ENCODE measurements at places on chromosomes 5 and 9.

- DNase-seq: peak; percentile 68
Measured at GRCh38 chr5:52989781-52990527, 802 bp downstream of the ITGA2 start.

DNA sequence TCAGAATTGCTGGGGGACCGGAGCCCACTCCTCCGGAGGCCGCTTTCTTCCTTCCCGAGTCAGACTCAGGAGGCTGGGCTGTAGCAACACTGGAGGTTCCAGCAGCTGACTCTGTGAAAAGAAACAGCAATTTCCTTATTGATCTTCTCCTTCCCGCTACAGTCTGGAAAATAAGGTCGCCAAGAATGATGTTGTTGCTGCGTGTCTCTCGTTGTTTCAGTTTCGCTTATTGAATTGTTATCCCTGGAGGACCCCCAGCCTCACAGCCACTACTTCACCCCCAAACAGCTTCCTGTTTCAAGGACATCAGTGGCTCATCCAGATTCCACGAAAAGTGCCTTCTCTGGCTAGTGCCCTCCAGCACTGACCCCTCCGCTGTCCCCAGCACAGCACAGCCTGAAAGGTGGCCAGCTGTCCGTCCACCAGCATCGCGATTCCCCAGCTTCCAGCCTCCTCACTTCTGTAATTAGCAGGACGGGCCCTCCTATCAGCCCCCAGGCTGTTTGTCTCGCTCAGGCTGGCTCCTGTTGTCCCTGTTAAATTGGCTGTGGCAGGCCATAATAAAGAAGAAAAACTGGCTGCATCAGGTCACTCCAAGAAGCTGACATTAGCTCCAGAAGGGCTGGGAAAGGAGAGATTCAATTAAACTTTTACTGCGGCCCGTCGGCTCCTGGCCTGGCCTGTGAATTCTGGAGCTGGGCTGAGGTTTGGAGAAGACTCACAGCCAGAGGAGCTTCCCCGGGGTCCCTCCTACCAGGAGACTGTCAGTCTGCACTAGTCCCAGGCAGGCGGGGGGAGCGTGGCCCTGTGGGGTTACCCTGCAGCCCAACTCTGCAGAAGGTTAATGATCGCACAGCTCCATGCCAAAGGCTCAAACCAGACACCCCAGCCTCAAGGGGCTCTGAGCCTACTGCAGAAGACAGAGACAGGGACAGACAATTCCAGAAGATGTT lies 40.5 kb downstream of the OLFM1 start:
- DNase-seq: no peak

GRCh38 chr9:129864991-129865647 lies 29.9 kb downstream of the USP20 start:
- no peak for DNase-seq

GRCh38 chr5:137705106-137705505 lies 30.8 kb downstream of the KLHL3 start:
- no peak for DNase-seq

GRCh38 chr9:27528076-27528885 lies 1.3 kb downstream of the MOB3B start:
- DNase-seq: no peak

- DNase-seq: no peak
Measured at GRCh38 chr5:53263151-53263550, 153.6 kb upstream of the MOCS2 start.

DNA sequence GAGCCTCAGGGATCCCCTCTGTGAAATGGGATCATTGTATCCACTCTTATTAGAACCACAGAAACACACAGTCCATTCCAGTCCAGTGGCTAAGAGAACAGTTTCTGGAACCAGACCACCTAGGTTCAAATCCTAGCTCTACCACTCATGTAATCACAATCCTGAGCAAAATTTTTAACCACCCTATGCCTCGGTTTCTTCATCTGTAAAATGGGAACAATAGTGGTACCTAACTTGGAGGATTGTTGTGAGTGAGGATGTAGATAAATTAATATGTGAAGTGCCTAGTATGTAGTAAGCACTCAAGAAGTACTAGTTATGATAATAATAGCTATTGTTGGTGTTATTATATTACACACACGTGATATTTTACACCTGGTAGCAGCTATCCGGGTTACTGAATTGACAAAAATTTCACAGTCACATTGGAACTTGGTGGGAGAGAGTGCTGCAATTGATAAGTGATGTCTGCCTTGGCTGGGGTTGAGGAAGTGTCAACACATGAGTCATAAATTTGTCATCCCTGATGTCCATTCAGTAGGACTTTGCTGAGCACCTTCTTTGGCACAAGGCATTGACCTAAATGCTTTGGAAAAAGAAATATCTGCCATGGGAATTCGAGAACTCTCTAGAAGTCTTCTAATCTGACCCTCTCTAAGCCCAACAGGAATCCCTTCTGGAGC lies 68.4 kb downstream of the COL27A1 start:
- peak; percentile 88 for DNase-seq

DNA sequence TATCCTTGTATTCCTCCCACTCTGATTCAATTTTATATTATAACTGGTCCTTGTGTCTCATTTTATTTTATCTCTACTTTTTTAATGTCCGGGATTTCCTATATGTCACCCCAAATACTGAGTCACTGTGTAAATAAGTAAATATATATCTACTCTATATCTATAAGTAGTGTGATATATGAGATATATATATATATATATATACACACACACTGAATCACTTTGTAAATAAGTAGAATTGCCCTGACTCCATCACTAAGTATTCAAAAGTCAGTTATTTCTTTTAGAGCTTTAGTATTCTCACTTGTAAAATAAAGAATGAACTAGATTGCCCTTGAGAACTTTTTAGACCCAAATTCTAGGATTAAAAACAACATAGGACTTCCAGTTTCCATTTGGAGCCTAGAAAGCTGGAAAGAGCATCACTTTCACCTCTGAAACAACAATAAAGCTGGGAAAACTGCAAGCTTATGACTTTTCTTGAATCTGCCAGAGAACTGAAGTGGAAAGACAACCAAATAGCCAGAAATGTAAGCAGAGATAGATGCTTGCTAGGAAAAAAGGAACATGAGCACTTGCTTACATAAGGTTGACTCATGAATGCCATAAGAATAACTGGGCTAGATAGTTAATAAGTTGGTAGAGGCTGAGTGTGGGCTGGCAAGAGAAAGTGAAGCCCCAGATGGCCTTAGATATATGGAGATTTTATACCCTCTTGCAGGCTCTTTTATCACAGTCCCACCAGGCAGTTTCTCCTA lies 171.1 kb upstream of the TLX3 start:
- DNase-seq: no peak

DNA sequence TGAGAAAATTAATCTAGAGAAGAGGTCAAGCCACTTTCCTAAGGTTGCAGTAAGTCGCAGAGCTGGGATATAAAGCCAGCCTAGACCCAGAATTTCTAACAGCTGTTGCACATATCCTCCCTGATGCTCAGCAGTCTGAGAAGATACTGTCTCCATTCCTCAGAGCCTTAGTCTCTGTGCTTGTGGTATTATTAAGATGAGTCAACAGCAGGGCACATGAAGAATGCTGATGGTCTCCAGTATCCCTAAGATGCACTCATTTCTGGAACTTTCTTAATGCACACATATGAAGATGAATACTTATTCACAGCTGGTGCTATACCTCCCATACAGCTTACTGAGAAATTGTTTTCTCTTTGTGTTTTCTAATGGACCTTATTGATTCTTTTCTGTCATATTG lies 32.5 kb downstream of the SGCD start:
- DNase-seq: no peak

DNA sequence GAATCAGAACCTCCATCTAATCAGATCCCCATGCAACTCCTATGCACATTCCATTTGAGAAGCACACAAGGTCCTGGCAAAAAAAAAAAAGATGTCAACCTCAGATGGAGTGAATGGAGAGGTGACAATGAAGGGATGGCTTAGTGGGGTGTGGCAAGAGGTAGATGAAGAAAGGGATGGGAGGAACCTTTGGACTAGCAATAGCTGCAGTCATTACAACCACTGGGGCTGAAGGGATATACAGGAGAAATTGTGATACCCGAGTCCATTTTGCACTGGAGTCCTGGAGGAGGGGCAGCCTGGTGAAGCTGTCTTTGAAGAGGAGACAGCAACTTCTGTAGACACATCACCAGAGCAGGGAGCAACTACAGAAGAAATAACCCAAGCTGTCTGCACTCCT lies 219.6 kb downstream of the ENC1 start:
- no peak for DNase-seq

DNA sequence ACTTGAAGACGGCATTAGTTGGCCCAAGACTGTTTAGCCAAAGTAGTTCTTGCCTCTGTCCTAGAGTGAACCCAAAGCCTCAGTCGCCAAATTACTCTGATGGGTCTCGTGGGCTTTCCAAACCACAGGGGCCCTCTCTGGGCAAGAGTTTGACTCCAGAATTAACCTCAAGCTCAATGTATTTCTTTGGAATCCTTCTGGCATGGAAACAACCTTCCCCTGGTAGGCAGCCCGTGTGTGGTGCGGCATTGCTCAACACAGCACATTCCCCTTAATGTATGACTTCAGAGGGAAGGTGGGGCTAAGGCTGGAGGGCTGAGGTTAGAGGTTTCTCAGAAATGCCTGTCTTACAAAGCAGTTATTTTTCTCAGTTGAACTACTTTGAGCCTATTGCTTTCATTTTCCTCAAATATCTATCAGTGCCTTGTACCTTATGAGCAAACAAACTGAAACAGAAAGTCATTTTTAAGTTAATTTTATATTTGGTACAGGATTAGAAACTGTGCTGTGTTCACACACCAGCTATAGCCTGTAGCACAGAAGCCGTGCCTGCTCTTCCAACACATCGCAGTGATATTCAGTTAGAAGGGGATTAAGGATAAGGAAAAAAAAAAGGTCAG lies 123.9 kb upstream of the HAPLN1 start:
- DNase-seq: no peak

DNA sequence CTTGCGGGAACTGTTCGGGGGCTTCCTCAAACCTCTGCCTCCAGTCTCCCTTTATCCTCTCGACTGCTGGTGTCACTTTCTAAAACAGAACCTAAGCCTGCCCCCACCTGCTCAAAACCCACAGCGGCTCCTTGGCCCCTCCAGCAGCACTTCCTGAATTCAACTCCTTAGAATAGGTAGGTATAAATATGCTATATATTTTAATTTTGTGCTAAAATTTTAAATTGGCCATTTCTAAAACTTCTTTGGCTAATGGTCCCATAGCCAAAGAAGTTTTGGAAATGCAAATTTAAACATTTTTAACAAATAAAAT lies 71.8 kb upstream of the TBC1D2 start:
- no peak for DNase-seq

DNA sequence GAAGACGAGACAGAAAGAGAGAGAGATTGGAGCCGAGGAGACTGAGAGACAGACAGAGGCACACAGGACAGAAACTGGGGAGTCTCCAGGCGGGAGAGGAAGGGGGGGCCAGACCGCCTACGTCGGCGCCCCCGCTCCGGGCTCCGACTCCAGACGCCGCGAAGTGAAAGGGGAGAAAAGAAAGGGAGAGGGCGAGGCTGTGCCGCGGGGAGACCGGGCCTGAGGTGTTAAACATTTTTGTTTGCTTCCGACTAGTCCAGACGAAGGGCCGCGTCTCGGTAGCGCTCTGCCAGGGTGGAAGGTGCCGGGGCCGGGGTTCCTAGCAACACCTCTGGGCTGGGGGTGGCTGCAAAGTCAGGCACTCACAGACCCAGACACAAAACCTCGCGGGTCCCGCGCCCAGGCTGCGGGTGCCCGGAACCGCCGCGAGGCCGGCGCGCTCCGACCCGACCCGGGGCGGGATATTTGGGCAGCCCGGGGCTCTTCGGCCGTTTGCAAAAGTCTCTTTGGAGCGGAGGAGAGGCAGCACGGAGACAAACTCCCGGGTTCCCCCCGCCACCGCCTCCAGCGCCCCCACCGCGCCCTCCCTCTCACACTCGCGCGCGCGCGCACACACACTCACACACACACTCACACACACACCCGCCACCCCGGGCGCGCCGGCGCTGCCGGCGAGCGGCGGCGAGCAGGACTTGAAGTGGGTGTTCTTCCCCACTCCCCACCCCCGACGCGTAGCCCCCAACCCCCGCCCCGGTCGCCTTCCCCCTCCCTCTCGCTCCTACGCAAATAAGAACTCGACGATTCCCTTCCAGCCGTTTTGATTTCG lies 626 bp upstream of the FST start:
- DNase-seq: no peak

GRCh38 chr9:79974806-79975422 lies 403.1 kb downstream of the TLE4 start:
- DNase-seq: no peak

DNA sequence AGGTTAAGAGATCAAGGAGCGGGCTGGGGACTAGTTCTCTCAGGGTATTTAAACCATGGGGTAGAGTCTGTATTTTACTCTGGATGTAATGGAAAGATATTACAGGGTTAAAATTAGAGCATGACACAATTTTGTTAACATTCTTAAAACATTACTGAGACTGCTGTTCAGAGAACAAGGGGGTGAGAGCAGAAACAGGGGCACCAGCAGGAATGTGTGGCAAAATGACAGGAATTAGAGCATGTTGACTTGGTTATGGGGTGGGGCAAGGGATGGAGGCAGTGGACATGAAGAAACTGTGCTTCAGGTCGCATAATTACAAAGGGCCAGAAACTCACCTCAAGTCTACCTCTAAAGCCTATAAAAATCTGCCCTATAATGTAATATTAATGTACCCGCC lies 75.0 kb downstream of the TMEM232 start:
- DNase-seq: no peak

DNA sequence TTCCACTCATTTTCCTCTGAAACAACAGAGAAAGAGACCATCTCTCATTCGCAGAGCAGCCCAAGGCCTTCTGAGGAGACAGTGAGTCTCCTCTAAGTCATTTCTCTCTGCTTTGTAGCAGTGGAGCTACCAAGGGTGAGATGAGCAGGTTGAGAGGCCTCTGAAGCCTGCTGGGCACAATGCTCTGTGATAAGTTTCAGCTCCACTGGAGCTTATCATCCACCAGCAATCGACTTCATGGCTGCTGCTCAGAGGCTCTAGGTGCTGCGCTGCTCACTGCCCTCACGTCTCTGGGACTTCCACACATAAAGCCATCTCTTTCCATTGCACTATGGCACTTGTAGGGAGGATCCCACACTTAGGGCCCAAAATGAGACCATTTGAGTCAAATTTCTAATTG lies 96.3 kb downstream of the CMYA5 start:
- DNase-seq: no peak

DNA sequence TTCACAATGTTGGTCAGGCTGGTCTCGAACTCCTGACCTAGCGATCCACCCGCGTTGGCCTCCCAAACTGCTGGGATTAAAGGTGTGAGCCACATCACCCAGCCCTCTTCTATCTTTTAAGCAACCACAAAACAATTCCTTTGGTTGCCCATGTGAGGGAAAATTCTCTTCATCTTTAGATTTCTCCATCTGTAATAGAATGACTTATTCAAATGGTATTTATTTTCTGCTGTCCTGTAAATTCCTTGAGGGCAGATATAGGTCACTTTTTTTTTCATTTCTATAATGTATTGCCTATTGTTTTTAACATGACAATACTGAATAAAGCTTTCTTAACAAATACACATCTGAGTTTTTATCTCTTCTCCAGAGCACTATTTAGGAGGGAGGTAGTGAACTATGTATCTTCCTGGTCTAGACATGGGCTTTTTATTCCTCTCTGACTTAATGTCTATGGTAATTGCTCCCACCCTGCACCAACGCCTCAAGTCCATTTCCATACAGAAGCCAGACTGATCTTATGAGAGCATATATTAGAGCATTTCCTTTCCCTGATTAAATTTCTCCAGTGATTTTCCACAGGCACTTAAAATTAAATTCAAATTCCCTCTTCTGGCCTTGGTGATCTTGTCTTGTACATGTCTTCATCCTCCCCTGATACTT lies 595.6 kb downstream of the CAAP1 start:
- DNase-seq: no peak

Measured in kidney capillary endothelial cell (primary cell).